H4 (cell line): ENCODE measurements at places on chromosomes 3 and 15. TPM values are rescaled to one million over a fixed set of nuclear protein-coding genes. Genes with fewer than 3 reads are reported as not detected.

DNA sequence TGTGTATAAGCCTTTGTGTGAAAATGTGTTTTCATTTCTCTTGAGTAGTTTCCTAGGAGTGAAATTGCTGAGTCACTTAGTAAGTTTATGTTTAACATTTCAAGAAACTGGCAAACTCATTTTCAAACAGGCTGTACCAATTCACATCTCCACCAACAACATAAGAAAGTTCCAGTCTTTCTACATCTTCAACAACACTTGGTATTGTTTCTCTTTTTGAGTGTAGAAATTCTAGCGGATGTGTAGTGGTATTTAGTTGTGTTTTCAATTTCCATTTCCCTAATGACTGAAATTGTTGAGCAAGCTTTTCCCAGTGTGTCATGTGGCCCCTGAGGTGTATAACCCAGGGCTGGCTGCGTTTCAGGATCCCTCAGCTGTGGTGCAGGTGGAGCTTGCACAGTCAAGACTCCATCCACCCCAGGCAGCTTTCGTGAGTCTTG is 258.5 kb downstream of the PDCD6IP start:
- DNase-seq: peak; percentile 25

TNFSF10 gene
- total RNA-seq: 3.6 and 9.5 TPM in 2 replicates

DNA sequence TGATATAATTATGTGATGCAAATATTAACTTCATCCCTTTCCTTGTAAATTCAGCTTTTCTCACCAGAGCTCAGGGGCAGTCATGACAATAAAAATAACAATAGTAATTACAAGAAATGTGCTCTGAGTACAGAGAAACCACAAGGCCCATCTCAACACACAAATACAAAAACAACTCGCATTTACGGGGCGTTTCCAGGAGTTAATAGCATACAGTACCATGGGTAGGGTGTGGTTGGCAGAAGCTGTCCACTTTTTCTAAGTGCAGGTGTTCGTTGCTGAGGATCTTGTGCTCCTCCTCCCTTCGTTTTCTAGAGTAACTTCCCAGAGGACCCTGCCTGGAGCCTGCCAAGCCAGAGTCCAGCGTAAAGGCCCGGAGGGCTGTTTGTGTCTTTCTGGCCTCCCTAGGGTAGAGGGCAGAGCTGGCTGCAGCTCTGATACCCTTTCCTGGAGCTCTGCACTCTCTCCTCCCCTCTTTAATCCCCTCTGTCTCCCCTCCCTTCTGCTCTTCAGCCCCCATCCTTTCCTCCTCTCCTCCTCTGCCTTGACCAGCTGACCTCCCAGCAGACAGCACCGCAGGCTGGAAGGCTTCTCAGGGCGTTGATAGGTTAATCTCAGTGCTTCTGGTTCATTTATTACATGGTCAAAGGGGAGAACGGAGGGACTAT is 11.4 kb downstream of the SEMA3G start:
- DNase-seq: no peak

GRCh38 chr3:190041333-190042041 is 79.2 kb downstream of the P3H2 start:
- no peak for DNase-seq

DNA sequence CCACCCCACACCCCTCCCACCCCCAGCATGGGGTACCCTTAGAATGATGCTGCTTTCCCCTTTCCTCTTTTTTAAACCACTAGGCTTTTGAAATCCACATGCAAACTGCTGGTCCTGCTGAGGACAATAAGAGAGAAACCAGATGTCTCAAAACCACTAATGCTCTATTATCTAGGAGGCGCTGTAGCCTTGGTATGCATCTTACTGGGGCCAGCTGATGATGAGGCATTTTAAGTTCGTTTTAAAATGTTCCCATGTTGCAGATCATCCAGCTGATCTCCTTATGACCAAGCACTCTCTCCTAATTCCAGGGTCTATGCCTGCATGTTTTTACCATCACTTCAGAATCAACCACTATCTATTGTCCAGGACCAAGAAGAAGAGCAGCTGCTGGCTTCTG is 1.3 kb downstream of the NME9 start:
- peak; percentile 33 for DNase-seq

DNA sequence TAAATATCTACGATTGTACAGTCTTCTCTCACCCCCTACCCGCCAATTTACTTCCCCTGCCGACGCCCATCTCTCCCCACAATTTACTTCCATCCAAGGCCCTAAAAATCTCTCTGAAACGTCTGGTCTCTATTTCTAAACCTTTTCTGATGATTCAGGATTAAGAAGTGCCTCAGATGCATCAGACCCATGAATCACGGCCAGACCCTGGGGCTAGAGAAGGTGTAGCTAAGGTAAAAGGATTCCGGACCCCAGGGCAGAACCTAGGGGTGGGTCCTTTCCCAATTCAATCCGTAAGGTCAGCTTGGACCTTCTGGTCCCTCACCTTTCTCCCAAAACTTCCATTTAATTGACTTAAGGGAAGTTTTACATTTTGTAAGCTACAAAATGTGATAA is 46.4 kb downstream of the LRIG1 start:
- DNase-seq: no peak

DNA sequence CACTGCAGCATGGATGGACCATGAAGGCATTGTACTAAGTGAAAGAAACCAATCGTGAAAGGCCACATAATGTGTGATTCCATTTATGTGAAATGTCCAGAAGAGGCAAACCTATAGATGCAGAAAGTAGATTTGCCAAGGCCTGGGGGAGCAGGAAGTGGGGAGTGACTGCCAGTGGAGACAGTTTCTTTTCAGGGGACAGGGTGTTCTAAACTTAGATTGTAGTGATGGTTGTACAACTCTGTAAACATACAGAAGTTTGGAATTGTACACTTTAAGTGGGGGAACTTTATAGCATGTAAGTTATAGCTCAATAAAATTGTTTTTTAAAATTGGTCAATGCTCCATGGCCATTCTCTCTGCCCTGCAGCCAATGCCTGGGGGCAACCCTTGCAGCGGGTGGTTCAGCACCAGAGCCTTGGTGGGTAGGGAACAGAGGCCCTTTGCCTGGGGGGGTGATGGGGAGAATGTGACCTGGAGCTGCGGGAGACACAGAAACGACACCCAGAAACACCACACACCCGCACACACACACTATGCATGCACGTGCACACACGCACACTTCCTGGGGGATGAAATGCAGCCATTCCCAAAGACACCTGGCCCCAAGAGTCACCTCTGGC is 43.1 kb downstream of the DNAJB8 start:
- DNase-seq: no peak

ARNT2 gene
- 3.3 and 5.3 TPM in 2 replicates for total RNA-seq

ST3GAL6 gene
- total RNA-seq: 4.6 and 11.9 TPM in 2 replicates

TAGLN3 gene
- not detected in 2 replicates for total RNA-seq

GRCh38 chr15:63223463-63223862 is 34.1 kb downstream of the RAB8B start:
- DNase-seq: no peak

FRMD4B gene
- 4.2 and 18.0 TPM in 2 replicates for total RNA-seq
